CD4-positive, alpha-beta T cell treated with Interleukin-12 subunit alpha and Interleukin-12 subunit beta, for 1 hour (primary cell): ENCODE measurements at places on chromosomes 7 and 10.

DNA sequence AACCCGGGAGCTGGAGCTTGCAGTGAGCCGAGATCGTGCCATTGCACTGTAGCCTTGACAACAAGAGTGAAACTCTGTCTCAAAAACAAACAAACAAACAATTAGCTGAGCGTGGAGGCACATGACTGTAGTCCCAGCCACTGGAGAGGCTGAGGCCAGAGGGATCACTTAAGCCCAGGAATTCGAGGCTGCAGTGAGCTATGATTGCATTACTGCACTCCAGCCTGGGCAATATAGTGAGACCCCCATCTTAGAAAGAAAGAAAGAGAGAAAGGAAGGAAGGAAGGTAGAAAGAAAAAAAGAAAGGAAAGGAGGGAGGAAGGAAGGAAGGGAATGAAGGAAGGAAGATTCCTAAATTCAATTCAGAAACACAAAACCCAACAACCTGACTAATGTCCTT lies 141.3 kb upstream of the TNRC18 start:
- no peak for DNase-seq

DNA sequence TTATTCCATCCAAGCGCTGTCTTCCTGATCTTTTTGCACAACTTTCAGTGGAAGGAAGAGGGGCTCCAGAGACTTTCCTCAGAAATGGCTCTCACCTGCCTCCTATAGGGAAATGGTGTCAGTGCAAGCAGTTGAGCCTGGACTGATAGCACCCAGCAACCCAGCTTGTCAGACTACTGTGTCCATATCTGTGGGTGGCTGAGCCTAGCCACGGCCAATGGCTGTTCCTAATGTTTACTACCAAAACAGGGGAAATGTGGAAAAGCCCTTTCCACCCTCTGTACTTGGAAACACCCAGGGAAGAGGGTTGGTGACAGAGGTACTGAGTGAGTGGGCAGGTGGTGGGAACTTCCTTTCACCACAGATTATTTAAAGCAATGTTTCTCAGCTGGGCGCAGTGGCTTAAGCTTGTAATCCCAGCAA lies 4.3 kb upstream of the YKT6 start:
- peak; percentile 32 for DNase-seq

DNA sequence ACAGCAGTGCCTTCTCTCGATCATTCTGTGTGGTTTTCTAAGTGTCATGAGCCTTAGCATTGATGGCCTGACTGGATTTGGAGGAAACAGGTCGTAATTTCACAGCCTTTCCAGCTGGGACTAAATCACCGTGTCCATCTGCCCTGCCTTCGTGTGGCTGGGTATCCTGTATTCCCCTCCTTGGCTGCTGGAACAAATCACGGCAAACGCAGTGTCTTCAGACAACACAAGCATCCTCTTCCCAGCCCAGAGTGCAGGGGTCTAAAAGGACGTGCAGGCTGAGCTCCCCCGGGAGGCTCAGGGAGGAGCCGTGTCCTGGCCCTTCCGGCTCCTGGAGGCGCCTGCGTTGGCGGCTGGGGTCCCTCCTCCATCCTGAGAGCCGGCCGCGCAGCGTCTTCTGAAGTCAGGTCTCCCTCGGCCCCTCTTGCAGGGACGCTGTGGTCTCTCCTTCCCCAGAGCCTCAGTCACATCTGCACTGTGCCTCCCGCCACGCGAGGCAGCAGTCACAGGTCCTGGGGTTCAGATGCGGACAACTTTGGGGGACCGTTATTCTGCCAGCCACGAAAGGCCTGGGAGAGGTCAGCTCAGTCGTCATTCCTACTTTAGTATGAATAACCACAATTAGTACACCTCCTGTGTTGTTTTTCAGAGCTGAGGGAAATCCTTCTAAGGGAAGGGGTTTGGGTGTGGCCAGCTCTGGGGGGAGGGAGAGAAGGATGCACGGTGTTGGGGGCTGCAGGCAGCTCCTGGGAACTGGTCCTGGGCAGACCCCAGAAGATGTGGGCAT lies 41.1 kb downstream of the FAM20C start:
- DNase-seq = no peak

DNA sequence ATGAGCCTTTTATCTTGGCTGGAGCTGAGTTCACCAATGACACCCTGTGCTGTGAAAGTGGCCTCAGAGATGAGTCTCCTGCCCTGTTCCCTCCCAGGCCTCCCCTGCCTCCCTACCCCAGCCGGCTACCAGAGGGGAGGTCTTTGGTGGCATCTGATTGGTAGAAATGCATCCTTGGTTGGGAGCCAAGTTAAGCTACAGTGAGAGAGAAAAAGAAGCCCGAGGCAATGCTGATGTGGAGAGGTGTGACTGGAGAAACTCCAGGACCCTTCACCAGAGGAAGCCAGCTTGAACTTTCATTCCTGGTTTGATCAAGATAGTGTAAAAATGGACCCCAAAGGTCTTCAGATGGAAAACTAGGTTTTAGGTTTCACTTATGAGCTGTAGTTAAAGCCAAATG lies 191.1 kb upstream of the TCF7L2 start:
- no peak for DNase-seq

- DNase-seq = peak; percentile 68
Observed at GRCh38 chr10:119079599-119080520, 757 bp downstream of the EIF3A start.

GRCh38 chr10:32153252-32153651 lies 97.0 kb upstream of the KIF5B start:
- no peak for DNase-seq

GRCh38 chr7:137967143-137968018 lies 34.5 kb downstream of the CREB3L2 start:
- no peak for DNase-seq
